ENCODE measurements at places on chromosomes 16 and 17.

- DNase-seq, result no peak
These were observed 740.3 kb upstream of the SOX9 start for GRCh38 chr17:71380535-71380934.

DNA sequence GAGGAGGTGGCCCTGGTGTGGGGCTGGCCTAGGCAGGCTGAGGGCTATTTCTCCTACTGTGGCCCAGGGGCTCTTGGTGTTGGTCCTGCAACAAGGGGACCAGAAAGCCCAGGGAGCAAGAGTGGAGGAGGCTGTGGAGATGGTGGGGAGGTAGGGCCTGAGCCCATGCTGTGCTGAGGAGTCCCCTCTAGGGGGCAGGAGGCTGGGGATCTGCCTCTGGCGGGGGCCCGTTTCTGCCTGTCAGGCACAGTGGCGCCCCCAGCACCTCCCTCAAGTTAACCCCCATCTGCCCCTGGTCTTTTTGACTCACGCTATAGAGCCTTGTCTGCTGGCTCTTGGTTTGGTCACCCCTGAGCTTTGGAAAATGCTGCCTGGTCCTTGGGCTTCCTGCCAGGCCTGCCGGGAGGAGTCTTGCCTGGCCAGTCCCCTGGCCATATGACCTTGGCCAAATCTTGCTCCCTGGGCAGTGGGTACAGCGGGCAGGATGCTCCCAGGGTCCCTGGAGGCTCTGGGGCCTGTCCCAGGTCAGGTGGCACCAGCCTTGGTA lies 5.9 kb downstream of the BAIAP2 start:
- DNase-seq, result no peak

DNA sequence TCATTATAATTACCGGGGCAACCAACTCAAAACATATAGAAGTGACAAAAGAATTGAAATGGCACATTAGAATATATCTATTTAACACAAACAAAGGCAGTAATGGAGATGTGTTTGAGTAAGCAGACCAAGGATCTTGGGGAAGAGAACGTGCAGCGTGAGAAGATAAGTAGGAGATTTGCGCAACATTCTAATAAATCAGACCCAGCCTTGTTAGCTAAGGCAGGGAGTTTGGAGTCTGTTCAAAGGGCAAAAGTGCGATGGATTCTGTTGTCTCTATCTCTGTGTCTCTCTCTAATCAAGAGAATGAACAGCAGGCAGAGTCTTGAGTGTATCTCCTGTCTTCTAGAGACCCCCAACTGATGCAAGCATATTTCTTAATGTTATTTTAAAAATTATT lies 55.0 kb upstream of the FA2H start:
- no peak for DNase-seq

DNA sequence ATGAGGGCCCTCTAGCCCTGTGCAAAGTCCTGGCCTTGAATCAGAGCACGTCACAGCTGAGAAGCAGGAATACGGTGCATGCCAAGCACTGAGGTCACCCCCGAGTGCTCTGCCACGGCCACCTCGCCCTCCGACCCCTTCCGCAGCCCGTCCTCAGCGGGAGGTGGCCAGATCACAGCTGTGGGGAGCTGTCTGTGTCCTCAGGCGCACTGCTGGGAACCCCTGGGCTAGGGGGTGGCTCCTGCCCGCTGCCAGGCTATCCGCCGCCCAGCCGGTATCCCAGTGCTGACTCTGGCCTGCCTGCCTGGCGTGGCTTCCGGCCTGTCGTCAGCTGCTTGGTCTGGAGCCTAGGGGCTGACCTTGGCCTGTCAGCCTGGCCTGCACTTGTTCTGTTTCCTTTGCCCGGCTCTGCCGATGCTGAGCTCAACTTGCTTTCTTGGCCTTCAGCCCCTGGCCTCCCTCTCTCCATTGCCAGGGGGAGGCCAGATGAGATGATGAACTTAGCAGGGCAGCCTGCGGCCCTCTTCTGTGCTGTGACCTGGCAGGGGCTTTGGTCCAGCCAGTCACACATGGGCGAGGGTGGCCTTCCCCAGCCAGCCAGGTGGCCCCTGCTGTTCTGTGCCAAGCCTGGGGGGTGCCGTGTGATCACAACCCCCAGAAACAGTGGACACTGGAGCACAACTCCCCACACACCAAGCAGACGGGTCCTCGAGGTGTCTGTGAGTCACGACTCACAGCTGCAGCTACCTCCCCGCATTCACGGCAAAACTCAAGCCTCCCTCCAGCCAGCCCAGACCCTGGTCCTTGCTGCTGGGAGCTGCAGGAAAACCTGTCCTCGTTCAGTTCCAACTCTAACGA lies 77.3 kb downstream of the ZDHHC7 start:
- DNase-seq, result no peak

- DNase-seq, result no peak
These were observed 141.3 kb upstream of the SDK2 start for GRCh38 chr17:73785496-73785895.

GRCh38 chr17:67400193-67400592 lies 23.1 kb downstream of the PITPNC1 start:
- DNase-seq, result peak; percentile 65

DNA sequence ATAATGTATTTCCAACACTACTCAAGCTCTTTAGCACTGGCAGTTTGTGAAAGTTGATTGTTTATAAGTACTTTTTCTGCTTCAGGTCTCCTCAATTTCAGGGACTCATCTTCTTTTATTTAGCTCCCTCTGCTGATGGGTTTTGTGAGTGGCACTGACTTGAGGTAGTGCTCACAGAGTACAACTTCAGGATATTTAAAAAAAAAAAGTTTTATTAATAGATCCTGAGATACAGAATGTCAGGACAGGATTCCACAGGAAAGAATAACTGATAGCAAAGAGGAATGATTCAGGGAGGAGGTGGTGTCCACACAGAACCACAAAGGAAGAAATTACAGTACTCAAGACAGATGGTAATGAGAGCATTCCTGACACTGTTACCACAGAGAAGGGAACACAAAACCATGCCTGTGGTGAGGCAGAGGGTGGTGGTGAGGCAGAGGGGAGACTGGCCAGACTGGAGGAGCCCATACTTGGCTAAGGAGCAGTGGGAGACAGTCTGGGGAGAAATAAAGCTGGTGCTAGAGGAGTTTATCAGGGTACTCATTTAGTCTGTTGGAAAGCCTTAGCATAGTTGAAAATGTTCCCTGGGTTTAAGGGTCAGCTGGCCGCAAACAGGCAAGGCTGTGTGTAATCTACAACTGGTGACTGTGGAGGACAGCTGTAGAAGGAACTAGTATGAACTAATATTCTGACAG lies 63.7 kb downstream of the SPAG9 start:
- DNase-seq, result peak; percentile 20

- DNase-seq, result peak; percentile 67
These were observed 36.5 kb downstream of the CYTH1 start for GRCh38 chr17:78745407-78746088.

- DNase-seq, result no peak
These were observed 25.8 kb downstream of the SOX8 start for GRCh38 chr16:1007284-1007850.

GRCh38 chr16:56990407-56991286 lies 1.3 kb downstream of the NLRC5 start:
- DNase-seq, result no peak

- no peak for DNase-seq
These were observed 22.5 kb upstream of the TACO1 start for GRCh38 chr17:63578027-63578768.

- DNase-seq, result no peak
These were observed 15.8 kb downstream of the EMP2 start for GRCh38 chr16:10564591-10564990.

- peak; percentile 60 for DNase-seq
These were observed 18.8 kb downstream of the NCBP3 start for GRCh38 chr17:3827124-3827773.

- no peak for DNase-seq
These were observed 21.6 kb upstream of the PITPNA start for GRCh38 chr17:1584167-1584566.

- peak; percentile 8 for DNase-seq
These were observed 1.2 kb upstream of the SPAG9 start for GRCh38 chr17:51121620-51122472.

GRCh38 chr16:11405331-11406176 lies 60.3 kb downstream of the RMI2 start:
- peak; percentile 43 for DNase-seq

DNA sequence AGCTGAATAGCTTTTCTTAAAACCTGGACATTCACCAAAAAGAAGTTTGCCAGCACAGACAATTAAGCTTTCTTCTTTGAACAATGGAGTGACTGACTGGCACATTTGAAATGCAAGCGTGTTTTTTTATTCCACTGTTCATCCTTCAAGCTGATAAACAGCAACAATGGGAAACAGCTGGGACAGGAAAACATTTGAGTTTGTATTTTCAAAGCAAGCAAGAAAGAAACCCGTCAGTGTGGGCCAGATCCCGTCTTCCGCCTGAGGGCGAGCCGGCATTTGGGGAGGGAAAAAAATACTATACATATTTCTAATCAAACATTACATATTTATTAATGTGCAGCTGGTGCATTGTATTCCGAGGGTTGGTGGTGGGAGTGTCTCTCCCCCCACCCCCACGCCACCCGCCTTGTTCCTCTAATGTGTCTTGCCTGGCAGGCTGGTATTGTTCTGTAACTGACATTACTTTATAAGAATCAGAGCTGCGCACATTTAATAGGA lies 94.3 kb downstream of the CYLD start:
- DNase-seq, result no peak

DNA sequence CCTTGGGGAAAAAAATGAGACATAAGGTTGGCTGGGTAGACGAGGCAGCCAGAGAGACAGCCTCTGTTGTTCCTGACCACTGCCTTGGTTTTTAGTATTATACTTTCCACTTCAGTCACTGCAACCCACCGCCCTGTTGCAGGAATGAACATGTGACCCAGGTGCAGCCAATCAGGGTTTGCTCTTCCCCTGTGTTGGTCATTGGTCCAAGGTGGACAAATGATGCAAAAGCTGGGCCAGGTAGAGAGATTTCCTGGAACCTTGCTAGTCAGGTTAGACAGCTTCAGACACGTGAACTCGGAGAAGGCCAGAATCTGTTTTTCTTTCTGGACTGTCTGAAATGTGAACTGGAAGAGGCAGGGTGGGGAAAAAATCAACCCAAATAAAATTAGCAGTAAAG lies 452.4 kb upstream of the RBFOX1 start:
- no peak for DNase-seq

DNA sequence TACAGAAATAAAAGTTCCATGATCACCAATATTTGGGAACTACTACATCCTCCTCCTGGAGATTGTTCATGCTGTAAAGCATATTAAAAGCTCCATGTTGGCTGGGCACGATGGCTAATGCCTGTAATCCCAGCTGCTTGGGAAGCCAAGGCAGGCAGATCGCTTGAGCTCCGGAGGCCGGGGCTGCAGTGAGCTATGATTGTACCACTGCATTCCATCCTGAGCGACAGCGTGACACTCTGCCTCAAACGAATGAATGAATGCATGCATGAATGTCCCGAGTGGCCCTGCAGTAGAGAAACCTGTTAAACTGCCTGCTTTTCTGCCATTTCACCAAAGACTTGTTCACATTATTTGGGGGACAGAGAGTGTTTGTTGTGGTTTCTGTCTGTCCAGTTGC lies 15.0 kb downstream of the CNEP1R1 start:
- no peak for DNase-seq

GRCh38 chr17:46264456-46265198 lies 30.3 kb upstream of the LRRC37A start:
- DNase-seq, result no peak

- DNase-seq, result no peak
These were observed 46.0 kb downstream of the HOXB1 start for GRCh38 chr17:48484850-48485249.

Measured in naive thymus-derived CD8-positive, alpha-beta T cell (primary cell).